OCI-LY7 (cell line): ENCODE measurements at places on chromosomes 2 and 18.

DNA sequence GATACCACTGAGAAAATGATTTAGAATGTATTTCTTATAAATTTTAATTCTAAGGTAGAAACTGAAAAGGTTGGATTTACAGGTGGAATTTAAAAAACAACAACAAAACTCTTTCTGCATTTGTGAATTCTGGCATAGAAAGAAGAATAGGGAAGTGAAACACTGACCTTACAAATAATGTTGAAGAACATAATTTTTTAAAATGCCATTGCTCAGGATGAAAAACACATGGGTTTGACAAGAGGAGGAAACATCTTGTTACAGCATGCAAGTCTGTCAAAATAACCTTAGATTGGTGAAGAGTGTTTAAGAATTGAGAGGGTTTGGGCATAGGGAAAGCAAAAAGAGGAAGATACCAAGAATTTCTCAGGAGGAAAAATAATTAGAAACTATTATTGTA lies 184.3 kb downstream of the UBE2E3 start:
- peak; percentile 36 for DNase-seq

DNA sequence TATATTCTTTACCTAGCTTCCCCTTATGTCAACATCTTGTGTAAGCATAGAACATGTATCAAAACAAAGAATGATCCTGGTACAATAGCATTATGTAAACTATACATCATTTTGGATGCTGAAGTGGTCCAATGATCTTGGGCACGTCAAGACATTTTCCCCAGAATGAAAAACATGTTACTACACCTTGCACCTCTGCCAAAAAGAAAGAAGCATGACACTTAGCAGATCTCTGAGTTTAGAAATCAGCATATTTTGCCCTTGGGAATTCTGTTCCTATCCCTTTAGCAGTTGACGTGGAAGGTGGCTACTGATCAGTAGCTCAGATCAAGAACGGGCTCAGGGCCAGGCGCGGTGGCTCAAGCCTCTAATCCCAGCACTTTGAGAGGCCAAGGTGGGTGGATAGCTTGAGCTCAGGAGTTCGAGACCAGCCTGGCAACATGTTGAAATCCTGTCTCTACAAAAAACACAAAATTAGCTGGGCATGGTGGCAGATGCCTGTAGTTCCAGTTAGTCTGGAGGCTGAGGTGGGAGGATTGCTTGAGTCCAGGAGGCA lies 1.7 kb upstream of the LCLAT1 start:
- no peak for DNase-seq

- no peak for DNase-seq
Measured at GRCh38 chr2:101776172-101777043, 78.9 kb downstream of the MAP4K4 start.

DNA sequence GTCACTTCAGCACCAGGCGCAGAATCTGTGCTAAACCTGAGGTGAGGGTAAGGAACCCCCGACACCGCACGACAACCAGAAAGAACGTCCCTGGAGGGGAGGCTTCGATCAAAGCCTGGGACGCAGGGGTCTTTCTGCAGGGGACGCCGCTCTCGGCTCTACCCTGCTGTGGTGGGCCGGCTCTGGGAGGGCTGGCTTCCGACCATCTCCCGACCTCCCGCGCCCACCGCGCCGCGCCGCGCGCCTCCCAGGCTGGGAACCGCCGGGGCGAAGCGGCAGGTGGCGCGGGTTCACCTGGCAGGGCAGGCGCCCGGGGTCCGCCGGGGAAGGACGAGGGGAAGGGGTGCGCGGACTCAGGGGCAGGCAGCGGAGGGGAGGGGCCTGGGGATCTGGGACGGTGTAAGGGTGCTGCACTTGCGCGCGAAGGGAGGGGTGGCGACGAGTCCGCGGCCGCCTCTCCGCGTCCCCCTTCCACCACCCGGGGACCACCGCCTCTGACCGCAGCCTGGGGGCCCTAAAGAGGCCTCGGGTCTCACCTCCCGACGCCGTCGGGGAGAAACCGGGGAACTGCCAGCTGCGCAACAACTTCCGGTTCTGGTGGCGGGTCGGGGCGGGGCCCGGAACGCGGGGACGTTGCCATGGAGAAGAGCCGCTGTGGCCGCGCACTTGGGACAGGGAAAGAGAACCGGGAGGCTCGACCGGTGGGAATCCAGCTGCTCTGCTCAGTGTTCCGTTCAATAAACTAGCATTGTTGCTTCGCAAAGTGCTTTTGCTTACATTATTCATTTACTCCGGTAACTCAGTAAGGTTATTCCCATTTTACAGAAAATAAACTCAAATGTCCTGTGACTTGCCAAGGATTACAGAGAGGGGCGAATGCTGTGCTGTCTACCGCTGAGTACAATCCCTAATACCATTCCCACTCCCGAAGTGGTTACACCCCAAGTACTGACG lies at the start of gene ZNF396:
ZNF396 (minus strand) TSS at position 596 of the 954 bp plus-strand sequence. CDS start 3,045 bp downstream, outside the sequence.
- peak; percentile 53 for DNase-seq

- DNase-seq, result no peak
Measured at GRCh38 chr2:187224989-187225388, 223.1 kb downstream of the CALCRL start.

- no peak for DNase-seq
Measured at GRCh38 chr2:216363221-216363620, 9.1 kb downstream of the MARCHF4 start.

DNA sequence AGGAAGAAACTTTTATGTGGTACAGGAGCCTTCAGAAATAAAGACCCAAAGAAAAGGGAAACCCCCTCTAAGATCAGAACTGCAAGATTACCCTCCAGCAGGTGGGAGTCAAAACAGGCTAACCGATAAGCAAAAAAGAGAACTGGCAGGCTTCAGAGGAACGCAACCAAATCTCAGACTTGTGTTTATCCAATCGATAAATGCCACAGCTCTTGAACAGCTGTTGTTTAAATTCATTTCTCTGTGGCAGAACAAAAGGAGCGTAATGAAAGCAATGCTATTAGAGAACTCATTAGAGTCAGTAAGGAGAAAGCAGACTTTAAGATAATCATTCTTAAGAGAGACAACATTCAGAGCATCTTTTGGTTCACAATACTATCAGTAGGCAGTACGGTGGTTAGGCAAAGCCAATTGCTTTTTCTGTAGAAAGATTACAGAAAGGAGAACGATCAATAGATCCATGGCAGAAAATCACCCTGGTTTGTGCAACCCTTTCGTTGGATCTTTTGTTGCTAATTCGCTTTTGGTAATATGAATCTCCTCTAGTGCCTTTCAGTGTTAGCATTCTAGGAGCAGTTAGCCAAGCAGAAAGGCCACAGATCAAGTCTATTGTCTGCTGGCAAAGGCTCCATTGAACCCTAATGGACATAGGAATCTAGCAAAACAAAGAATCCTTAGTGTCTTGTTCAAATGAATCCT lies 476.4 kb upstream of the CHST9 start:
- DNase-seq, result no peak

DNA sequence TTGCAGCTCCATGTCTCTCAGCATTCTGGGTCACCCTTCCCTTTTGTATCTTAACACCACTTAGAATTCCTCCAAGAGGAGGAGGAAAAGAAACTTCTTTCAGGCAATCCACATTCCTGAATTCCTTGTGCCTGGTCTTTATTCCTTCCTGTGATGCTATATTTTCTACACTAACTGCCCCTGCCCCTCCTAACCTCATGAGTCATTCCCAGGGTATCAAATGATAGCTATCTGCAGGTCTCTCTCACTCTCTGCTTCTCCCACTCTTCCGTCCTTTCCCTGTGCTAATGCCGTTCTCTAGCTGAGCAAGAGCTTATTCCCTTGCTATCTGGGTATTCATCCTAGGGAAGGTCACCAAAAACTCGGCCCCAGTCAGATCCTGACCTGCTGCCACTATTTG lies 395.0 kb upstream of the TCF4 start:
- DNase-seq, result no peak

DNA sequence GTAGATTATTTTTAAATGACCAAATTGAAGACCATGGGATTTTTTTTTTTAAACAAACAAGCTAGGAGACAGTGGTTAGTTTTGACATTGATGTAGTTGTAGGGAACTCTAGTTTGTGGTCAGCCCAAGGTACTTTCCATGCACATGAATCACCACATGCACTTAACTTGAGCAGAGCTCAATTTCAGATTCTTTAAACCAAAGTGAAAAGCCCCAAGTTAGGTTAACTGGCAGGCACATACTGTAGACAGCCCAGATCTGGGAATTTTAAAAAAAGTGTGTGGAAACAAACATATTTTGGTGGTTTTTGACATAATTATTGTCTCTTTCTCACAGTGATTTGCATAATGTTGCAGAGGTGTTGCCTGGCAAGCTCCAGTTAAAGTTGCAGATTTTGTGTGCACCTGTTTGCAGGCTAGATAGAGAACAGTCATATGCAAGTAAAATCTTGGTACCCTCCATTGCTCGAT lies 88.4 kb downstream of the BCL2L11 start:
- DNase-seq, result no peak

GRCh38 chr2:74186038-74186437 lies 7.4 kb upstream of the MOB1A start:
- peak; percentile 75 for DNase-seq

GRCh38 chr2:41965909-41966295 lies 81.9 kb upstream of the PKDCC start:
- no peak for DNase-seq

DNA sequence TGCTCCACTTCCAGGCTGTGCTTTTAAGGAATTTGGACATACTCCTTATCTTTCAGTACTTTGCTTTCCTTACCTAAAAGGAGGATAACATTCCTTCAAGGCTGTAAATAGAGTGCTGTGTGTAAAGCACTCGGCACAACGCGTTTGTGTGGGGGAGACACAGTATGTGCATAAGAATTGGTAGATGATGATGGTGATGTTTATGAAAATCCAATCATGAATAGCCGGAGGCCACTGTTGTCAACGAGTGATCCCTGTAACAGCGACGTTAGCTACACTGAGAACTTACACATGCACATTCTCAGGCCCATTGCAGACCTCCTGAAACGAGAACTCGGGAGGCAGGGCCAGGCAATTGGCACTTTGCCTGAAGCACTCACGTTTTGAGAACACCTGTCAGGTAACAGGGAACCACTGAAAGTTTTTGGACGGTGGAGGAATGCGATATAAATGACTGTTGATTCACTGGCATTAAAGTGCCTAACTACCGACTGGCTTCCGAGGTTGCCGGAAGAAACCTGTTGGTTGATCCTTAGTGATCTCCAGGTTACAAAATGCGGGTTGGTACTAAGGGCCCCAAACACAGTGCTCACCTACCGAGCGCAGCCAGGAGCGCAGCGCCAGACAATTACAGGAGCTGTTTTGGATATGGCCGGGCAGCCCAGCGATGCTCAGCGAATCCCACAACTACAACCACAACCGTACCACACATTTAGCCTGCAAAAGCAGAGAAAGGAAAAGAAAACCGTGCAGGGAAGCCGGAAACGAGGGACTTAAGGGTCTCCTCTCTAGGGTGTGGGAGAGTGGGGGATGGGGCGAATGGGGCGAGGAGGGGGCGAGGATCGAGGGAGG lies 1.0 kb upstream of the MAP4K4 start:
- DNase-seq, result no peak

DNA sequence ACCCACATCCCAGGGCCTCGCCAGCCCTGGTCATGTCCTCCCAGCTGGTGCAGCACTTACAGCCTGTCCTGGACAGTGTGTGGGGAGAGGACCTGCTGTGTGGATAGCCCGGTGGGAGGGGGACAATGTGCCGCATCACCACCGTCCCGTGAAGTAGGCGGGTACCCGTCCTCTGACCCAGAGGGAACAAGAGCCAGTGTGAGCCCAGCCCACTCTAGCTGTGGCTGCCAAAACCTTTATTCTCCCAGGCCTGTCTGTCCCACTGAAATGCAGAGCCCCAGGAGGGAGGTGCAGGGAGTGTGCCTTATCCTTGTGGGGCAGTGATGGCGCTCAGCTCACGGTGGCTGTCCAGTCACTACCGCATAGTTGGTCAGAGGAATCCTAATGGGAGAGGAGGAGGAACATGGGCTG lies 1.7 kb downstream of the TRAF3IP1 start:
- no peak for DNase-seq
